T-helper 22 cell (primary cell): ENCODE measurements at places on chromosomes 1 and 21.

- DNase-seq: no peak
These were observed 31.9 kb downstream of the ZBTB18 start for GRCh38 chr1:244082969-244083368.

DNA sequence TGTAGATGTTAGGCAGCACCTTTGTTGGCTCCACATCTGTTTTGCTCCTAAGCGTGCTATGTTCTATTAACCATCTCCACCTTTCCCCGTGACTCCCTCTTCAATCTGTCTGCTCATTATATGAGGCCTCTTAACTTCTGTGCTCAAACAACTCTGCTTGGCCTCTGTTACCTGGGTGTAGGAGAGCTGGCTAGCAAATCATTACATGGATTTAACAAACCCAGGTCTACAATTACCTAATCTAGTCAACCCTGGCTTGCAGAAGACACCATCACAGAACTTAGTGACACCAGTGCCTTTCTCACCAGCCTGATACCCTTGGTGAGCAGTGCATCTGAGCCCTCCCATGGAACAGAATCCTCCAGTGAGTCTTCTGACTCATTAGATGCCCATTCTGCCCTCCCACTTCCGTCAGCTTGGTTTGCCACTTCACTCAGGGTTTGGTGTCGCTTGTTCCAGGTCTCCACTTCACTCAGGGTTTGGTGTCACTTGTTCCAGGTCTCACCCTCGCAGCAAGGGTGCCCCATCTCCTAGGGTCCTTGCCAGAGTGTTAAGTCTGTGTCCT, 92.0 kb upstream of the KIF26B start:
- no peak for DNase-seq

- no peak for DNase-seq
These were observed 803.1 kb downstream of the USP25 start for GRCh38 chr21:16532840-16533239.

DNA sequence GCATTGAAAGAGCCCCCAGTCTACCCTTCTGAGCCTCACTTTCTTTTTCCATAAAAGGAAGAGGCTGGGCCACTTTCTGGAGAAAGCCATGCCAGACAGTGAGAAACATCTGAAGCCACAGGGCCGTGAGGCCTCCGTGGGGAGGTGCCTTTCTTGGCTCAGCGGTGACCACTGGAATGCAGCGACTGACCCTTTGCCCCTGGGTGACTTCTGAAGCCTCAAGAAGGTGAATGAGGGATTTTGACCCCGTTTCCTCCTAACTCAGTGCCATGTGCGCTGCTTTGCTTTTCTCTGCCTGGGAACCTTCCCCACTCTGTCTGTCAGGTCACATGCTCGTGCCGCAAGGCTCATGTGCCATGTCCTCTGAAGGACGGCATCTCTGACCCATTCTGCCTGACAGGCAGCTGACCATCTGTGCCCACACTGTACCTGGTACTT, 44.7 kb upstream of the A3GALT2 start:
- DNase-seq: no peak

- DNase-seq: no peak
These were observed 39.7 kb downstream of the BACE2 start for GRCh38 chr21:41207401-41208375.

GRCh38 chr1:97094247-97094972, 372.8 kb downstream of the PTBP2 start:
- DNase-seq: no peak

DNA sequence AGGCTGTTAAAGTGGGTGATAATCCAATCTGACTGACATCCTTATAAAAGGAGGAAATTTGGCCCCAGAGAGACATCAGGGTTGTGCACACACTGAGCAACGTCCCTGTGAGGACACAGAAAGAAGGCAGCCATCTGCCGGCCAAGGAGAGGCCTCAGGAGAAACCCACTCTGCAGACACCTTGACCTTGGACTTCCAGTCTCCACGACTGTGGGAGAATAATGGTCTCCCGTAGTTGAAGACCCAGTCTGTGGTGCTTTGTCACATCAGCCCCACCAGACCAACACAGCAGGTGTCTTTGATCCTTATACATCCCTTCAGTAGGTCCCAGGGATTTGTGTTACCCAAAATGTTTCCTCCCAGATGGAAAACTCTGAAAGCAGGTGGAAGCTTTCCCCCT, 4.2 kb upstream of the DNAJC28 start:
- DNase-seq: no peak

DNA sequence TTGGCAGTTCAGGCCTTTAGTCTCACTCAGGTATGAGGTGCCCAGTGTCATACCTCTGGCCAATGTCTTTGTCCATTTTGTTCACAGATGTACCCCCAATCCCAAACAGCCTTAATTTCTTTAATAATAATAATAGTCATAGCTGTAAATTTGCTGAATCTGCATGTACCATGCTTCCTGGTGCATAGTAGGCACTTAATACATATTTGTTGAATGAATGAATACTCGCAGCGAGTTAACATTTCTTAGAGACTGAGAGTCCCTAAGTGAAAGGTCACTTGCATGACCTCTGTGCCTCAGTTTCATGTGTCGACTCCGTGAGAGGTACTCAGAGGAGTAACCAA, 12.5 kb downstream of the ALPL start:
- no peak for DNase-seq

DNA sequence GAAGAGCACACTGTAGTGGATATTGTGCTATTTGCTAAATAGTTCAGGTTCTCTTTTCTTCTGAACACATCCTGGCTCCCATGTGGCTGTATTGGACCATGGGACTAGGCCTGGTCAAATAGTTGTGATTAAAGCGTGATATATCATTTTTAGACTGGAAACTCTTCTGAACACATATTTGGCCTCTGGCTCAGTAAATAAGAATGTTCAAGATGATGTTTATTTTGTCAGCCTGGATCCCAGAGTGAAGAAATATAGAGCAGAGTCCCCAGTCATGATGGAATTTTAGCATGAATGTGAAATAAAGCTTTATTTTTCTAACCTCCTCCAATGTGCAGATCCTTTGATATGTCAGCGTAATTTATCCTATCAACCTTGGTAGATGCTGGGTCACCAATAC, 542.6 kb downstream of the ADGRL2 start:
- no peak for DNase-seq

DNA sequence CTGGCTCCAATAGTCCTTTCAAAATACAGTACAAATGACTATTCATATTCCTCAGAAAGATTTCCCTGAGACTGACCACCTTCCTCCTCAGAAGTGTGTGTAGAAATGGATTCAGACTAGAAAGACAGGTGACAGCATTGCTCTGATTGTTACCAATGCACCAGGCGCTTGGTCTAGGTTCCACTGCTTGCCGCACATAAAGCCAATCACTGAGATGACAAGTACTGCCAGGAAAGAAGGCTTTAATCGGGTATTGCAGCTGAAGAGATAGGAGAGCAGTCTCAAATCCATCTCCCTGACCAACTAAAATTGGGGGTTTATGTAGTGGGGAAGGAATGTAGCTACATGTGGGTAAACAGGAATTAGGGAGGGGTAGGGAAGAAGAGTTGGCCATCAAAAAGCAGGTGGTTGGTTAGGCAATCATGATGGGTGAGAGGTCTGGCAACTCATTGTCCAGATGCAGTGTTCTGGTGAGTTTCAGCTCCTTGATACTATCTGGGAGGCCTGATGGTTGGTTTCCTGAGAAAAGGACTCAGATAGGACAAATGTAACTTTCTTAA, 98.0 kb downstream of the KCNH1 start:
- no peak for DNase-seq

DNA sequence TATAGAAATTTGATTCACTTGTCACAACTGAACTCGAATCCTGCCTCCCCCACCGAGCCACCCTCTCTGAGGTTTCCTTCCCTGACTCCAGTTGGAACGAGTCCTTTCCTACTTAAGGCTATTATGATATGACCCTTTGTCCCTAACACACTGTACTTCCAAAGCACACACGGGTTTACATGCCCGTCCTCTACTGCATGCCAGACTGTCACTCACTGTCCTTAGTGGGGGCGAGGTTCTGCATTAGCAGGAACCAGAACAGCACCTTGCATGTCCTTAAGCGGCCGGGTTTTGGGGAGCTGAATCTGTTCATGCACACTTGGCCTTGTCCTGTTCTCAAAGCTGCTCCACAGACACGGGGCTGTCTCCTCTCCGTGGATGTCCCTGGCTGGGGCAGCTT, 164.6 kb upstream of the KCNJ6 start:
- no peak for DNase-seq

DNA sequence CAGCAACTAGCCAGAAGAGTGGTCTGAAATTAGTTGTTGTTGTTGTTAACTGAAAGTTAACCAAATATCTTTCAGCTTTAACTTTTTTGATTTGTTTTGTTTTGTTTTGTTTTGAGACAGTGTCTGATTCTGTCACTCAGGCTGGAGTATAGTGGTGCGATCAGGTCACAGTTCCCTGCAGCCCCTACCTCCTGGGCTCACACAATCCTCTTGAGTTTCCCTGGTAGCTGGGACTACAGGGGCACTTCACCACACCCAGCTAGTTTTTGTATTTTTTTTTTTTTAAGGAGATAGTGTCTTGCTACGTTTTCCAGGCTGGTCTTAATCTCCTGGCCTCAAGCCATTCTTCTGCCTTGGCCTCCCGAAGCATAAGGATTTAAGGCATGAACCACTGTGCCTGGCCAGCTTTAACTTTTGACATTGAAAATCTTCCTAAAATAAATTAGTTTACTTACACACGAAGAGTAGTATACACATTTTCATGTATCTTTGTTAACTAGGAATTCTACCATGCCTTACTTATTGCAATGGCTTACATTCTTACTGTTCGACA, 45.0 kb downstream of the GNG12 start:
- no peak for DNase-seq

DNA sequence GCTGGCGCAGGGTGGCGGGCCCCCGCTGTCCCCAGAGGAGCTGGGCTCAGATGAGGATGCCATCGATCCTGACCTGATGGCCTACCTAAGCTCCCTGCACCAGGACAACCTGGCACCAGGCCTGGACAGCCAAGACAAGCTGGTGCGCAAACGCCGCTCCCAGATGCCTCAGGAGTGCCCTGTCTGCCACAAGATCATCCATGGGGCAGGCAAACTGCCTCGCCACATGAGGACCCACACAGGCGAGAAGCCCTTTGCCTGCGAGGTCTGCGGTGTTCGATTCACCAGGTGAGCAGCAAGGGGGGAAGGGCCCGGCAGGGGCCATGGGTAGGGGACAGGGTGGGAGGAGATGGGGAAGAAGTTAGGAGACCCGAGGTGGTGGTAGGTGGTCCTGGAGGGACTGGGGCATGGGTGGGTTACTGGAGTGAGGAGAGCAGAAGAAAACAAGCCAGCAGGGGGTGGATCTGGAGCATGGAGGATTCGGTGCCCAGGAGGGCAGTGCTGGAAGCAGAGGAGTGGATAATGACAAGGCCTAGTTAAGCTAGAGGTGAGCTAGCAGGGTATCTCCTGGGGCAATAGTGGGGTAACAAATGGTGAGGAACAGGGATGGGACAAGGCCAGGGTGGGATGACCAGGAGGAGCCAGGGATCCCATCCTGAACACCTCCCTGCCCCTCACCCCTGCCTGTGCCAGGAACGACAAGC, 13.1 kb downstream of the ZBTB7B start:
- no peak for DNase-seq

DNA sequence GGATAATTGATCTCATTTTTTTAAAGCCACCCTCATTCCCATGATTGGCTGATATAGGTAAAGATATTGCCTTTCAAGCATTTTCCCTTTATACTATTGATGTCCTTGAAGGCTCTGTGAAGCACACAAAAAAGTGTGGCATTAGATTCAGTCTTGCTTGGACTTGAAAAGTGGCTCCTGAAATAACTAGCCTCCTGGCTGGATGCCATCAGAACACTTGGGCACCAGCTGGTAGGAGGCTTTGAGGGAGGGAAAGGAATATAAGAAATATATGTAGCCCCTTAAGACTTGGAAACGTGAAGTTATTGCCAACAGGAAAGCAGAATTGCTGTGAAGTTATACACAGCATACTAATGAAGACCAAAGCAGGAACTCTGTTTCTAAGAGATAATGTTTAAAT, 14.1 kb downstream of the MTR start:
- no peak for DNase-seq

- DNase-seq: no peak
These were observed 39.9 kb downstream of the SERBP1 start for GRCh38 chr1:67390041-67390887.

- no peak for DNase-seq
These were observed 5.3 kb upstream of the ADAMTS5 start for GRCh38 chr21:26972192-26972591.

DNA sequence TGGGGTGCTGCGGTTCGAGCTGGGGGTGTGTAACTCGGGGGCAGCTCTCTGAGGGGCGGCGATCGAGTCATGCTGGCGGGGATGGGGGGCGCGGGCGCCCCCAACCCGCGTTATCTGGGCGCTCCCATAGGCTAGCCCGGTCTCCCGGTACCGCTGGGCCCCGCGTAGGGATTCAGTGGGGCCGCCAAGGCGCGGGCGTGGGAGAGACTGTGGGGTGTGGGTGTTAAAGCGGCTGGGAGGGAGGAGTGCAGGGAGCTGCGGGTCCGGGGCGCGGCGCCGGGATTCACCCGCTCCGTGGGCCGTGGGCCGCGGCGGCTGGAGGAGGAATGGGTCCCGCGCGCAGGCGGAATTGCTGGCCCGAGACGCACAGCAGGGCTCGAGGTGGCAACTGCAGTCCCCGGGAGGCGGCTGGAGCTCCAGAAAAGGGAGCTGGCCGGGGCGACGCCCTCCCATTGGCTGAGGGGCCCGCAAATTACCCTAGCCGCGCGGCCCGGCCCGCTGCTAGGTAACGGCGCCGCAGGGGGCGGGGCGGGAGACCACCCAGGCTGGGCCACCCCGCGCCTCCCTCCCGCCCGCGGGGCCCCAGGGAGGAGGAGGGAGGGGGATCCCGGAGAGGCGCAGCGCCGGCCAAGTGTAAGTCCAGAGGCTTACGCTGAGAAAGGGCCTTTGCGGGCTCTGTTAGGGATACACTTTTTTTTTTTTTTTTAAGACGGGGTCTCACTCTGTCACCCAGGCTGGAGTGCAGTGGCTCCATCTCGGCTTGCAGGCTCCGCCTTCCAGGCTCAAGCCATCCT, at the start of gene PTCH2:
Gene PTCH2, minus strand, starts transcription at position 392 of the 794 bp plus-strand sequence. Its CDS starts 321 bp downstream, at position 71.
- DNase-seq: no peak

DNA sequence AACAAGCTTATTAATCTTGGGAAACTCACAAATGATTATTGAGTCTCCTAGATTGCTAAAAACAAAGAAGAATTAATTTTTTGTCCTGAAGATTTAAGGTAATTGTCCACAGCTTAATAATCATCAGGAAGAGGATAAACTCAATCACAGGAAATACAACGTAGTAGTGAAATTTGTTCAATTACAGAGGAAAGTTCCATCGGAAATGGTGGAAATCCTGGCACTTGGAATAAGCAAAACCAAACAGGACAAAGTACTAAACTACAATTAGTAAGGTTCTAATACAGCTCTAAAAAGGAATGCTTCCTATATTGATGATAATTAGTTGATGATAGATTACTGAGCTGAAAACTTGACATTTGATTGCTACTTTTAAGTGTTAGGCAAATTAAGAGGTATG, 485.4 kb downstream of the USP25 start:
- DNase-seq: no peak
